ENCODE measurements at places on chromosomes 4 and X.
A peak's percentile ranks its signal among the peaks of the same experiment; 100 is the strongest.

- DNase-seq = peak; percentile 57
Measured at GRCh38 chr4:87067124-87067885, 132.5 kb downstream of the AFF1 start.

DNA sequence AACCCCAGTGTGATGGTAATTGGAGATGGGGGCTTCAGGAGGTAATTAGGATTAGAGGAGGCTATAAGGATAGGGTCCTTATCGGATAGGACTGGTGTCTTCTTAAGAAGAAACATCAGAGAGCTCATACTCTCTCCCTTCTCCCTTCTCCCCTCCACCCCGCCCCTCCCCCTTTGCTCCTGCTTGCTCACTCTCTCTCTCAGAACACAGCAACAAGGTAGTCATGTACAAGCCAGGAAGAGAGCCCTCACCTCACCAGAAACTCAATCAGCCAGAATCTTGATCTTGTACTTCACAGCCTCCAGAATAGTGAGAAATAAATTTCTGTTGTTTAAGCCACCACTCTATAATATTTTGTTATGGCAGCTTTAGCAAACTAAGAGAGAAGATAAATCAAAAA lies 4.5 kb downstream of the DDX60L start:
- peak; percentile 37 for DNase-seq

DNA sequence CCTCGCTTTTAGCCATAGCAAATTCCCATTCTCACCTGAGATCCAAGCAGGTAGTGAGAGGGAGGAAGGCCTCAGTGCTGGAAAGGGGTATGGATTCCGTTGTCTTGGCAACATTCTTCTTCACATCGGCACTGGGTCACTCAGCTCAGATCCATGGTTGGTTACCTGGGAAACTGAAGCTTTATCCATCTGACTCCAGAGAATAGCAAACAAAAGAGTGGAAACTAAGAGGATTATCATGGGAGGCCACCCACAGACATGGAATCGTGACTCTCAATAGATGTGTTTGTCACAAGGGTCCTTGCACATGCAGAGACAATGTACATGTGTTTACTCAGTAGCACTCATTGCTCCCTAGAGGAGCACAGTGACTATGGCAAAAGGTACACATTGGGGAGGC lies 81.0 kb downstream of the MAGED4 start:
- DNase-seq = no peak

- no peak for DNase-seq
Measured at GRCh38 chr4:99965674-99966350, 15.7 kb upstream of the H2AZ1 start.

DNA sequence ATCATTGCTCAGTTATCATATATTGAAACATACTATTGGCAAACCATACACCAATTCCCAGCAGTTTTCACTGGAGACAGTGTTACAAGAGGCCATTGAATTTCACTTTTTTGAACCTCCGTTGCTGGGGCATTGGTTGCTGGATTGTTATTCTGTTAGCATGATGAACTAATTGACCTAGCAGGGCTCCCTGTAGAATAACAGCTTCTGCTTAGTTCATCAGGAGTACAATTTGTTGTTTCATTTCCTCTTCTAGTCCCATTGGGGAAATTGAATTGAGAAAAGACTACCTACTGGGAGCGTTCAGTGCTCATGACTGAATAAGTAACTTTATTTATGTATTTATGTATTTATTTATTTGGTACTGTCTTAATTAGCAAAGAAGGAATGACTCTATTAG lies 151.6 kb downstream of the SLIT2 start:
- DNase-seq = no peak

DNA sequence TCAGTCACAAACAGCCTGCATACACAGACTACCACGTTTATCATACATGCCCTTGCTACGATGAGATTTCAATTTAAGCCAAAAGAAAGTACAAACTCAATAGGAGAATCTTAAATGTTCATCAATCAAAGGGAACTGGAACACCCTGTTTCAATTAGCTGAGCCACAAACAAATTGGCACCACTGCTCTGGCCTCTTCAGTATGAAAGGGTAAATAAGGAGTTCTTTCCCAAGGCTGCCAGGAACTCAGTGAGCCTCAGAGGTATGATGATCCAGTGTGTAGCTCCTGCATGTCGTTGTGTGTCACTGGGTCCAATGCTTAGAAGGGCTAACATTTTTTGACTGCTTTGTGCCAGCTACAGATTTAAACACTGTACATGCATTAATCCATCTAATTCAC lies 5.4 kb downstream of the RNF150 start:
- peak; percentile 27 for DNase-seq

GRCh38 chr4:123744664-123745290 lies 348.2 kb downstream of the SPRY1 start:
- no peak for DNase-seq

GRCh38 chr4:31148990-31149389 lies 428.8 kb downstream of the PCDH7 start:
- no peak for DNase-seq

GRCh38 chrX:68631336-68631735 lies 16.1 kb upstream of the STARD8 start:
- no peak for DNase-seq

All from fibroblast of skin of right biceps (primary cell).